ENCODE measurements at places on chromosomes 12 and 14.
A peak's percentile ranks its signal among the peaks of the same experiment; 100 is the strongest.

GRCh38 chr14:37466003-37466622 is 128.9 kb downstream of the FOXA1 start:
- no peak for DNase-seq

- no peak for DNase-seq
Measured at GRCh38 chr12:10672231-10672868, 1.5 kb downstream of the STYK1 start.

DNA sequence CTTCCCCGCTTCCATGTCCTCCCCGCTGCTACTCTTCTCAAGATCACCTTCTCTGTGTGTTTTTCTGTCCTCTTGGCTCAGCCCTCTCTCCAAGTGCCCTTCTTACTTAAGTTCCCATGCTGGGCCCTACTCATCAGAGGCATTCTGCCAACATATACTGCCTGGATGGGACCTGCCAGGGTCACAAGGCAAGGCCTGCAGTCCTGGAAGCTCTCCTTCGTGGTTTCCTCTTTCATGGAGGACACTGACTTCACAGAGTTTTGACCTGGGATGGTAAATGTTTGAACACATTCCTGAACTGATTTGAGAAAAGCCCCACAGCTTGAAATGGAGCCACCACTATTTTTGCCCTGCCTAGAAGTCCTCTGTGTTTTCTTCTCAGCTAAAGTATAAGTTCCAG is 140.9 kb downstream of the TMEM30B start:
- peak; percentile 36 for DNase-seq

DNA sequence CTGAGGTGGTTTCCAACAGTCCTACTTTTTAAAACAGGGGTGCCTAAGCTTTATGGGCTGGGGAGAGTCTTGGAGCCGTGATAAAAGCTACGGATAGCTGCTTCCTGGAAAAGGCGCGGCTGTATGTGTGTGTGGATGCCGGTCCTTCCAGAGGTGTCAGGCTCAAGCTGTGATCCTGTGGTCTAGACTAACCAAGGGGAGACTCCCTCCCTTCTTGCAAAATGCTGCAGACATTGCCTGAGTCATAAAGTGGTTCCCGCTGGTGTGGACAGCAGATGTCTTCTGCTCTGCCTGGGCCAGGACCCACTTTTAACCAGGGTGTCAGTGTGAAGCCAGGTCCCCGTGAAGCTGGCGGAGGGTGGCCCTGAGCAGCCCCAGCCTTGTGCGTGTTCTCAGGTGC is 37.8 kb downstream of the CCDC92 start:
- peak; percentile 56 for DNase-seq

DNA sequence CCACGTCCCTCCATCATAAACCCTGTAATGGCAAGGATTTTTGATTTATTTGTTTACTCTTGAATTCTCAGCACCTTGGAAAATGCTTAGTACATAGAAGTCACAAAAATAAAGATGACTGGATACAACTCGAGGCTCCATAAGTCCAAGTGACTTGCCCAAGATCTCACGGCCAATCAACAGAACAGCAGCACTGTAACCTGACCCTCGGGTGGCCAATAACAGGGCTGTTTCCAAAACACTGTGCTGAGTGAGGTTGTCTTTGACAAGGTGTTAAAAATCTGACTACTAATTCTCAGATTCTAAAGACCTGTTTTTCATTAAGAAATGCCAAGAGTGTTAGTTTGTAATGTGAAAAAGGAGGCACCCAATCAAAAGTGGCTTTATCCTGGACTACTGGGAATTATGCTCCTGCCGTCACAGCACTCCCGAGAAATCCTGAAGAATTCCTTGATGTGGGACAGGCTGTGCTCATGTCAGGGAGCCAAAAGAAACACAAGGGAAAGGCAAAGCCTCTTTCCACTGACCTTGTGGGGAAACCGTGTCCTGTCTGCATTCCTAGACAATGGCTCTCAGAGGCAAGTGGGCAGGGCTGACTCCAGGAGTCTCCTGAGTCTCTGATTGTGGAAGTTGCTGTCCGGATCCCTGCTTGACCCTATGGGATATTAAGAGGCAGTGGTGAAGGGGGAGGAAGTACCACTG is 204.7 kb upstream of the PELI2 start:
- DNase-seq = peak; percentile 97

GRCh38 chr12:29599381-29599780 is 101.9 kb upstream of the OVCH1 start:
- no peak for DNase-seq

- no peak for DNase-seq
Measured at GRCh38 chr12:39622306-39622705, 2.7 kb upstream of the ABCD2 start.

DNA sequence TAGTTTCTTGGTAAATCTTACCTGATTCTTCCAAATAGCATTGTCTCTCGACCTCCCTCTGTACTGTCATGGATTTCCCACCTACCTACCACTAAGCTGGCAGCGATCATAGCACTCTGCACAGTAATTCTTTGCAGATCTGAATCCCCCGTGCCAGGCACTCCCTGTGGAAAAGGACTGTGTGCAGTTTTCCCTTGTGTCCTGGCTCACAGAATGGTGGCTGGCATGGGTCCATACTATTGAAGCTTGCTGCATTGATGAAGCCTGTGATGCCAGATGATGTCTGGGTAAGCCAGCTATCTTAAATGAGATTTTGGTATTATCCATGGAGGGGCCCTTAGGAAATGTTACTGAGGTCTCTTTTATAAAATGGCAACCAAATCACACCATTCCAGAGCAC is 135.7 kb downstream of the RPAP3 start:
- DNase-seq = no peak

GRCh38 chr12:77005611-77006098 is 59.7 kb downstream of the E2F7 start:
- no peak for DNase-seq

All from astrocyte (in vitro differentiated cells and primary cell).